ENCODE measurements at places on chromosomes 12 and 14. TPM values are rescaled to one million over a fixed set of nuclear protein-coding genes. Genes with fewer than 3 reads are reported as not detected.

The RASSF8 gene
- 50.5 TPM for total RNA-seq

DNA sequence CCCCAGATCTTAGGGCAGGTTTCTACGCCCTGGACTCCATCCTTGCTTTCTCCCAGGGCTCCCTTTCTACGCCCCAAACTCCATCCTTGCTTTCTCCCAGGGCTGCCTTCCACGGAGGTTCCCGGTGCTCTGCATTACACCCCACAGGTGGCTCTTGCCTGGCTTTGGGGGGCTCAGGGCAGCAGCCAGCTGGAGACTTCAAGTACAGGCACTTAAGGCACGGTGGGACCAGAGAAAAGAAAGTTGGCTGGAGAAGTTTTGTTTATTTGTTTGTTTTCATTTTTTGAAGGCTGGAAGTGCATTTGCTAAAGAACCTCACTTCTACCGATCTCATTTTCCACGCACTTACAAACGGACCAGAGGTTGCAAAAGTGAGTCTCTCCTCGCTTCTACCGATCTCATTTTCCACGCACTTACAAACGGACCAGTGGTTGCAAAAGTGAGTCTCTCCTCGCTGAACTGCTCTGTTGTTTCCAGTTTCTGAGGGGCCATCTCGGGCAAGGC lies 103.8 kb upstream of the MED13L start:
- H3K27ac ChIP-seq: peak overlapping the region; percentile 99
- H3K36me3 ChIP-seq: no peaks in the 10 kb centered on the region
- H3K4me3 ChIP-seq: no peak overlapping the region

- H3K36me3 ChIP-seq: no peaks in the 10 kb centered on the region
- no peaks in the 10 kb centered on the region for H3K27me3 ChIP-seq
- H3K4me1 ChIP-seq: no peaks in the 10 kb centered on the region
- H3K4me3 ChIP-seq: no peak overlapping the region
- DNase-seq: no peak
Measured at GRCh38 chr12:94831081-94831751, 172.3 kb downstream of the NDUFA12 start.

The RNASE7 gene
- total RNA-seq: not detected

The DTD2 gene
- total RNA-seq: 46.1 TPM

The VWF gene
- total RNA-seq: under 0.01 TPM

GRCh38 chr12:7498809-7499208 lies 4.8 kb downstream of the CD163 start:
- H3K27me3 ChIP-seq: no peaks in the 10 kb centered on the region
- no peak overlapping the region for H3K27ac ChIP-seq
- no peaks in the 10 kb centered on the region for H3K4me1 ChIP-seq
- DNase-seq: peak; percentile 62
- no peak overlapping the region for H3K4me3 ChIP-seq

The TEP1 gene
- 12.4 TPM for total RNA-seq

DNA sequence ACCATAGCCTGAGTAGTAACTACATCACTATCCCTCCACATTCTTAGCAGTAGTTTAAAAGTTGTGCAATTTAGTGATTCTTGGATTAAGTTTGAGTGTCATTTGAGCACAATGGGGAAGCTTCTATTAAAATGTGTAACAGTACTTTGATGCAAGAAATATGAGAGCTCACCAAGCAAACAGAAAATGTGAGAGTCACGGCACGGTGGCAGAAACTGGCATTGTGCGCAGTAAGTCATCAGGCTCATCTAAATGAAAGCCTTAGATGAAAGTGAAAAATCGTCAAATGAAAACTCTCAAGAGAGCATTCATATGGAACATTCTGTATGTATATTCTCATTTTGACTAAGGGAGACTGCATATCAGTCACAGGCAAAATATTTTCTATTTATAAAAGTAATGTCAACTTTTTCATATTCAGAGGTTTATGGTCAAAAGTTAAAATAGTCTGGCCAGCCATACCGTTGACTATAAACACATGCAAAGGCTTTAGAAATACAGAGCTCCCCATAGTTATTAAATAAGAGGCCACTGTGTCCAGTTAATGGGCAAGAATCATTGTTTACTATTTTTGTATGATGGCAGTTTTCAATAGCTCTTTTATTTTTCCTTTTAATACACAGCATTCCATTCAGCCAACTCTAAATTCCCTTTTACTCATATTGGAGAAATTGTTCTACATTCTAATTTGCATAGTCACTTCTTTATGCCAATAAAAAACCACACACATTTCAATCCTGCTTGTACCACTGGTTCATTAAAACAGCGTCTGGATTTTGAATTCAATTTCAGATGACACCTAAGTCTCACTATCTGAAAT lies 167.9 kb downstream of the PRKD1 start:
- no peaks in the 10 kb centered on the region for H3K27me3 ChIP-seq
- no peak overlapping the region for H3K27ac ChIP-seq
- no peak overlapping the region for H3K4me3 ChIP-seq
- H3K4me1 ChIP-seq: peaks cover 5% of the 10 kb centered on the region
- DNase-seq: no peak
- no peaks in the 10 kb centered on the region for H3K36me3 ChIP-seq

The JPH4 gene
- total RNA-seq: not detected

The IL22 gene
- not detected for total RNA-seq

- no peak overlapping the region for H3K4me3 ChIP-seq
- H3K4me1 ChIP-seq: no peaks in the 10 kb centered on the region
- H3K36me3 ChIP-seq: no peaks in the 10 kb centered on the region
- peak; percentile 65 for DNase-seq
Measured at GRCh38 chr12:24770821-24771220, 178.1 kb downstream of the BCAT1 start.

The CEBPE gene
- not detected for total RNA-seq

The OVCH1 gene
- 0.18 TPM for total RNA-seq

DNA sequence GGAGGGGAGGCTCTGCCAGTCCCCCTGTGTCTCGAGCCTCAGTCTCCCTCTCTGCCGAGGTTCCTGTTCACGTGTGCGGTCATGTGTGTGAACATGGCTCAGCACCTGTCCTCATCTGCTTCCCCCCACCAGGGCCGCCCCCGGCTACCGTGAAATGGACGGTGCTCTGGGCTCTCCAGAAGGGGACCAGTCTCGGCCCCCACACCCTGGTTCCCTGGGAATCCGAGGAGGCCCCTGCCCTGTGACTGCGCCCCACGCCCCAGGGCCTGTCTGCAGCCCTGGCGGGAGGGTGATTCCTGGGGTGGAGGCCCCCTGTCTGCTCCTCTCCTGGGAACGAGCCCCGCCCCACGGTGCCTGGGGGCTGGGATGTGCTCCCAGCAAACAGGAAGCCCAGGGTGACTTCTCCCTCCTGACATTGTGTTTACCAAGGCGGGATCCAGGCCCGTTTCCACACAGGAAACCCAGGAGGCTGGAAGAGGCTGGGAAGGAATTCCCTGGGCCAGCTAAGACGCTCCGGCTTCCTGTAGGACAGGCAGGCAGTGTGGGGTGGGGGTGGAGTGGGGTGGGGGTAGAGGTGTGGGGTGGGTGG lies 46.6 kb downstream of the KIF26A start:
- no peak overlapping the region for H3K27ac ChIP-seq
- no peak overlapping the region for H3K4me3 ChIP-seq
- H3K4me1 ChIP-seq: no peaks in the 10 kb centered on the region
- H3K27me3 ChIP-seq: no peaks in the 10 kb centered on the region

- peaks cover 8% of the 10 kb centered on the region for H3K4me1 ChIP-seq
- H3K4me3 ChIP-seq: no peak overlapping the region
- peaks cover 10% of the 10 kb centered on the region for H3K27me3 ChIP-seq
- no peak overlapping the region for H3K27ac ChIP-seq
- no peaks in the 10 kb centered on the region for H3K36me3 ChIP-seq
Measured at GRCh38 chr14:24426150-24426911, 3.1 kb downstream of the CBLN3 start.

GRCh38 chr14:74945852-74946658 lies 9.3 kb downstream of the PGF start:
- no peaks in the 10 kb centered on the region for H3K27me3 ChIP-seq
- no peak overlapping the region for H3K27ac ChIP-seq
- peaks cover 13% of the 10 kb centered on the region for H3K4me1 ChIP-seq
- H3K36me3 ChIP-seq: no peaks in the 10 kb centered on the region
- H3K4me3 ChIP-seq: no peak overlapping the region

GRCh38 chr12:100795174-100795799 lies 711 bp downstream of the ANO4 start:
- peak overlapping the region; percentile 49 for H3K4me3 ChIP-seq
- H3K27ac ChIP-seq: peak overlapping the region; percentile 95
- no peaks in the 10 kb centered on the region for H3K27me3 ChIP-seq
- H3K4me1 ChIP-seq: peaks cover 15% of the 10 kb centered on the region

DNA sequence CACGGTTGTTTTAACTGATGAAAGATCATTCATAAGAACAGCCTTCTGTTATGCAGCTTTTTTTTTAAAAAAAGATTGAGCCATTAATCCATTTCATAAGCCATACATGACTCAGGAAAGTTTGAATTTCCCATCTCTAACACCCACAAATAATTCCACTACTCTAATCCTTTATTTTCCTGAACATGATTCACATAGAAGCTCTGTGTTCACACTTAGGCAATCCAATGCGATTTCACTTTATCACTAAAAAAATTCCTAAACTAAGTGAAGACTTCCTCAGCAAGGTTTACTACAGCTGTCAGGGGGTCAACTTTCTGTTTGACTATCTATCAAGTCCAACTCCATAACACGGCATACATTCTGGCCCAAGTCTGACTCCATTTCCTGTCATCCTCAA lies 25.9 kb downstream of the PKP2 start:
- no peak overlapping the region for H3K27ac ChIP-seq
- H3K27me3 ChIP-seq: no peaks in the 10 kb centered on the region
- H3K4me3 ChIP-seq: no peak overlapping the region
- no peak for DNase-seq

The ENDOU gene
- total RNA-seq: under 0.01 TPM

DNA sequence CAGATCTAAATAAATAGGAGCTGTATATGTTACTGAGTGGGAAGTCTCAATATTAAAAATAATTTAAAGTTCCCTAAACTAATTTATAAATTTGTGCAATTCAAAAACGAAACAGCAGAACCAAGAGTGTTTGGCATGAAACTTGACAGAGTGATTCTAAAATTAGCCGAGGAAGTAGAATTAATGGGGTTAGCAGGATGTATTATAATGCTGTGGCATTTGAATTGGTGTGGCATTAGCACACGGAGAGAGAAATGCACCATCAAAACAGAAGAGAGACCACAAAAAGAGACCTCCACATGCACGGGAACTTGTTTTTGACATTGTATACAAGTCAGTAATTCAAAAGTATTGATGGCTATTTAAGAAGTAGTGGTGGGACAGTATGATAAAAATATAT lies 366.0 kb upstream of the RGS6 start:
- no peaks in the 10 kb centered on the region for H3K27me3 ChIP-seq
- H3K36me3 ChIP-seq: no peaks in the 10 kb centered on the region
- H3K4me3 ChIP-seq: no peak overlapping the region
- no peak overlapping the region for H3K27ac ChIP-seq

DNA sequence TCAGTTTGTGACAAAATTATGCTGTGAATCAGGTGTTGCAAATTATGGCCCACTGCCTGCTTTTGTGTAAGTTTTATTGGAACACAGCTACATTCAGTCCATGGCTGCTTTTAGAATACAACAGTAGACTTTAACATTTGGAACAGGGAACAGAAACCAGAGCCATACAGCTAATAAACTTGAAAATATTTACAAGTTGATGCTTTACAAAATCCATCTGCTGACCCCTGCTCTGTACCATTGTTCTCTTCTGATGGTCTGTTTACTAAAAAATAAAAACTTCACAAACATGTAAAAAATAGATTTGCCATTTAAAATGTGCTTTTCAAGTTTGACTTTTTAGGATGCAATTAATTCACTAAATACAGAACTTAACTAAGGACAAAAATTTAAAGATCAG lies 20.8 kb downstream of the PSMA3 start:
- H3K36me3 ChIP-seq: peaks cover 54% of the 10 kb centered on the region
- H3K4me1 ChIP-seq: no peaks in the 10 kb centered on the region
- no peak for DNase-seq
- no peaks in the 10 kb centered on the region for H3K27me3 ChIP-seq
- no peak overlapping the region for H3K4me3 ChIP-seq

The PCED1B gene
- total RNA-seq: 0.28 TPM

The GZMH gene
- not detected for total RNA-seq

DNA sequence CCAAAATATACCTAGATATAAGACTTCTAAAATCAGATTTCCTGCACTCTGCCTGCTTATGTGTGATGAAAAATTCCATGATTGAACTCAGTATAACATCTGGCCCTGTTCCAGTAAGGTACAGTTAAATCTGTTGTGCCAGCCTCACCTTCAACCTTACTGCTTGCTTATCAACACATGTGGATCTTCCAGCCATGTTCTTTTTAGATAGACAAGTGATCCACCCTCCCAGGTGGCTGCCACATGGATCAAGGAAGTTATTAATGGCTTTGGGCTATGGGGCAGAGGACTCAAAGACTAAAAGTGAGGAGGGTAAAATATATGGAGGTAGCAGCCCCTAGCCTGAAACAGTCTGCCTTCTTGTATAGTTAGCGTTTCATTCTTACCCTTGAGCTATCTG lies 25.3 kb upstream of the MAGOHB start:
- H3K27ac ChIP-seq: no peak overlapping the region
- no peaks in the 10 kb centered on the region for H3K36me3 ChIP-seq
- no peak for DNase-seq
- H3K4me3 ChIP-seq: no peak overlapping the region
- no peaks in the 10 kb centered on the region for H3K27me3 ChIP-seq

GRCh38 chr14:89239023-89239422 lies 178.0 kb downstream of the FOXN3 start:
- peaks cover 3% of the 10 kb centered on the region for H3K4me1 ChIP-seq
- no peak overlapping the region for H3K27ac ChIP-seq

- H3K4me3 ChIP-seq: peak overlapping the region; percentile 68
- peak overlapping the region; percentile 91 for H3K27ac ChIP-seq
- no peaks in the 10 kb centered on the region for H3K27me3 ChIP-seq
- DNase-seq: peak; percentile 29
- peaks cover 22% of the 10 kb centered on the region for H3K4me1 ChIP-seq
Measured at GRCh38 chr14:21069388-21070082, 569 bp upstream of the ARHGEF40 start.

- H3K27me3 ChIP-seq: no peaks in the 10 kb centered on the region
- no peak overlapping the region for H3K27ac ChIP-seq
- no peak for DNase-seq
- no peak overlapping the region for H3K4me3 ChIP-seq
- no peaks in the 10 kb centered on the region for H3K36me3 ChIP-seq
Measured at GRCh38 chr12:106287364-106287763, 15.2 kb upstream of the TCP11L2 start.
